ENCODE measurements at places on chromosomes 4 and X. TPM values are rescaled to one million over a fixed set of nuclear protein-coding genes. Genes with fewer than 3 reads are reported as not detected.

- peak; percentile 54 for DNase-seq
Measured at GRCh38 chr4:139555705-139556070, 331 bp downstream of the SETD7 start.

DNA sequence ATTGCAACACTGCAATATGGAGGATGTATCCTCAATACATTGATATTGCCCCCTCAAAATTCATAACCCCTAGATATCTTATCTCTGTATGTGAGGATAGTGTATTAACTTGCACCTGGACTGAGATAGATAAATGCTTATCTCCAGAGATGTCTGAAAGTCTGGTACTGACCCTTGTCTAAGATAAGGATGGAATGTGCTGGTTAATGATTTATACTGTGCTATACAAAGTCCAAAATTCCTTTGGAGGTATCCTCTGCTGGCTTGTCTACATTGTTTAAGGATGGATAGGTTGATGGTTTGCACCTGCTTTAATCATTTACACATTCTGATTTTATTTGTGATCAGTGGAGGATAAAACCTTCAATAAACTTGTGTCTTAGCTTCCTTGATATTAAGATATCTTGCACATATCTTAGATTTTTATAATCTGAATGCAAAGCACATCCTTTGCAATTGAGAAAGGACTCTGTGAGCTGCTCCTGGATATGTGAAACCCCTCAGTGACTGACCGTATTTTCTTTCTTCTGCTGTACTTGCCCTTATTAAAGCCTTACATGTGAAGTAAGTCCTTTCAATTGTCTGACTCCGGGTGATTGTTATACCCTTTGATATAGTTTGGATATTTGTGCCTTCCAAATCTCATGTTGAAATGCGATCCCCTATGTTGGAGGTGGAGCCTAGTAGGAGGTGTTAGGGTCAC lies 430.3 kb upstream of the MAOA start:
- no peak for DNase-seq

GRCh38 chr4:189802884-189803283 lies 137.8 kb upstream of the FRG1 start:
- DNase-seq, result no peak

DNA sequence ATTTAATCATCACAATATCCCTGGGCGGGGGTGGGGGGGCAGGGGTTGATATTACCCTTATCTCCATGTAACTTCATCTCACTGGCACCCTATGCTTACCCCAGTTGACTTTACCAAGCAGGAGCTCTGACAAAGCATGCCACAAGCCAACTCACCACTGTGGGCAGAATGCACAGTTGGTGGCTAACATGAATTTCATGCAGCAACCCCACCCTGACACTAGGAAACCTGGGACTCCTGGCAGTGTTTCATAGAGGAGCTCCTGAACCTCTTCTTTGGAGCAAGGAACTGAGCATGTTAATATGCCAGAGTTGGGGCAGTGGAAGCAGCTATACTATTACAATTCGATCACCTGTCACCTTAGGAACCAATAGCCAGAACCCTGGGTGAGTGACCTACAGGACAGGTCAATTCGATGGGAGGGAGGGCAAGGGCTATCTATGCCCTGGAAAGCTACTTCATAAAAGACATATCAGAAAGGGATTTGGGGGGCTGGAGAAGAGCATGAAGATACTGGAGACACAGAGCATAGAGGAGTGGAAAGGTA lies 97.2 kb upstream of the ACSL4 start:
- DNase-seq, result no peak

GRCh38 chr4:184362396-184362795 lies 112.0 kb downstream of the IRF2 start:
- DNase-seq, result no peak

- DNase-seq, result no peak
Measured at GRCh38 chrX:118520216-118521206, 24.9 kb downstream of the DOCK11 start.

GRCh38 chr4:124564121-124564520 lies 148.4 kb downstream of the ANKRD50 start:
- peak; percentile 89 for DNase-seq

The FAM149A gene
- not detected for total RNA-seq

The SMR3B gene
- not detected for total RNA-seq

The ALB gene
- not detected for total RNA-seq

The HPSE gene
- 4.4 TPM for total RNA-seq
